ENCODE measurements at places on chromosomes 2 and 18. TPM values are rescaled to one million over a fixed set of nuclear protein-coding genes. Genes with fewer than 3 reads are reported as not detected.

DNA sequence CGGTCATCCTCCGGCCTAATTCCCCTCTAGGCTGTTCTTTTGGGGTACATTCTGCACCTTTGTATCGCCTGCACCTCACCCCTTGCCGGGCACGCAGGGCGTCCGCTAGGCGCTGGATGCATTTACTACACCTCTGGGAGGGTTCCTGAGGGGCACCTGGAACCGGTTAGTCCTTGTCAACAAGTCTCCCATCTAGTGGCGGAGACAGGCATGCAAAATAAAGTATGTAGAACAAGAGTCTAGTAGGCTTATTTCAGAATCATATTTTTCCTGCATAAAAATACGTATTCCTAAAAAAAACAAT lies 705 bp upstream of the TEX261 start:
- H3K27me3 ChIP-seq = no peaks in the 10 kb centered on the region
- H3K4me3 ChIP-seq = peak overlapping the region; percentile 78
- no peak overlapping the region for H3K27ac ChIP-seq
- H3K36me3 ChIP-seq = peaks cover 4% of the 10 kb centered on the region

DNA sequence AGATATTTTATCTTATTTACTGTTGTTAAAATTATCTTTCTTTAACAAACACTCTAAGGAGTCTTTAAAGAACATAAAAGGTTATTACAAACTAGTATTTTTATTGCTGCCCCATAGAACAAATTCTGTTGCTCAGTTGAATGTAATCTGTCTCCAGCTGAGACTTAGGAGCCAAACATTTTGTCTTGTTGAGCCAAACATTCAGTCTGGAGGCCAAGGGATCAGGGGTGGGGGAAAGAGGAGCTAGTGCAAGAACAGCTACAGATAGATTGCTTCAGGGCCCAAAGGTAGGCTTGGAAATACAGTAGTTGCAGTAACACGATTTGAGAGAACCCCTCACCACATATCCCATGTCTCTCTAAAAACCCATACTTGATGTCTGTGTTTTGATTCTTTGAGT lies 51.2 kb downstream of the TPGS2 start:
- no peaks in the 10 kb centered on the region for H3K4me1 ChIP-seq
- peaks cover 52% of the 10 kb centered on the region for H3K36me3 ChIP-seq
- no peak overlapping the region for H3K27ac ChIP-seq
- no peak overlapping the region for H3K4me3 ChIP-seq
- no peak for DNase-seq
- H3K27me3 ChIP-seq = no peaks in the 10 kb centered on the region

GRCh38 chr2:42254186-42254895 lies 85.2 kb downstream of the EML4 start:
- DNase-seq = no peak
- H3K27me3 ChIP-seq = no peaks in the 10 kb centered on the region
- peaks cover 33% of the 10 kb centered on the region for H3K4me1 ChIP-seq
- H3K36me3 ChIP-seq = peaks cover 6% of the 10 kb centered on the region

- no peak overlapping the region for H3K27ac ChIP-seq
- H3K4me3 ChIP-seq = peak overlapping the region; percentile 77
- H3K27me3 ChIP-seq = no peaks in the 10 kb centered on the region
- H3K36me3 ChIP-seq = no peaks in the 10 kb centered on the region
These were observed 614 bp upstream of the FKBP1B start for GRCh38 chr2:24048769-24049484.

DNA sequence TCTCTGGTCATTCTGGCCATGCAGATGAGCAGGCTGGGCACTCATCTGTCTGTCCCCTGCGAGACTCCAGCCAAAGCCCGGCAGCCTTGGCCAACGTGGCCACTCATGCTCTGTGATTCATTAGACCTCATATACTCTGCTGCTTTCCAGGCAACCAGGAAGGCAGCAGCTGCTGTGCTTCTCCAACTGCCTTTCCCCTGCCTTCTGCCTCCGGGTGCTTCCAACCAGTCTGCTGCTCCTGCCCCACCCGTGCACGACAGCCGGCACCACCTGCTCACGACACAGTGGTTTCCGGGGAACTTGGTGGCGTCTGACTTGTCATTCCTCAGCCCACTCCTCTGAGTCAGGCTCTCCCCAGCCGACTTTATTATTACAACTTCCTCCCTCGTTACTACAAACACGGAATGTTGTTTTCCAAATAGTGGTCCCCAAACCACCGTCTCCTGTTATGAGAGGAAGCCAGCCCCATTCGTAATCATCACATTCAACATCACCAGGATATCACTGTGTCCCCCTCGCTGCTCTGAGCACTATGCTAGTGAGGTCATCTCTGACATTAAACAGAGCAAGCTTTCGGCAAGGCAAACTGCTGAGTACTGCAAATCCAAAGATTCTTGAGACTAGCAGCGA lies 392.4 kb downstream of the ALK start:
- H3K27ac ChIP-seq = no peak overlapping the region
- no peak overlapping the region for H3K4me3 ChIP-seq
- no peaks in the 10 kb centered on the region for H3K27me3 ChIP-seq
- DNase-seq = peak; percentile 46

DNA sequence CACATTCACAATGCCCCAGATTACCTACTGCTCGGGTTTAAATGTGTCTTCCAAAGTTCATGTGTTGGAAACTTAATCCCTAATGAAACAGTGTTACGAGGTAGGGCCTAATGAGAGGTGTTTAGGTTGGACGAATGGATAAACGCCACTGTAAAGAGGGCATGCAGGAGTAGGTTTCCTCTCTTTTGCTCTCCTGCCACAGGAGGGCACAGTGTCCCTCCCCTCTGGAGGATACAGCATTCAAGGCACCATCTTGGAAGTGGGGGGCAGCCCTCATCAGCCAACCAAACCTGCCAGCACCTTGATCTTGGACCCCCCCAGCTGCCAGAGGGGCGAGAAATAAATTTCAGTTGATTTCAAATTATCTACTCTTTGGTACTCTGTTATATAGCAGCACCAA lies 103.5 kb downstream of the TSHZ1 start:
- no peaks in the 10 kb centered on the region for H3K4me1 ChIP-seq
- H3K27ac ChIP-seq = no peak overlapping the region
- H3K36me3 ChIP-seq = no peaks in the 10 kb centered on the region
- no peak overlapping the region for H3K4me3 ChIP-seq
- DNase-seq = no peak

GRCh38 chr2:172408143-172408766 lies 19.1 kb upstream of the ITGA6 start:
- DNase-seq = no peak
- no peaks in the 10 kb centered on the region for H3K36me3 ChIP-seq
- no peak overlapping the region for H3K27ac ChIP-seq
- H3K4me1 ChIP-seq = peaks cover 3% of the 10 kb centered on the region
- no peak overlapping the region for H3K4me3 ChIP-seq
- H3K27me3 ChIP-seq = peaks cover 4% of the 10 kb centered on the region

GRCh38 chr2:70322518-70322917 lies 20.7 kb upstream of the FAM136A start:
- H3K4me1 ChIP-seq = no peaks in the 10 kb centered on the region
- H3K27me3 ChIP-seq = no peaks in the 10 kb centered on the region
- no peak for DNase-seq
- H3K27ac ChIP-seq = no peak overlapping the region
- no peak overlapping the region for H3K4me3 ChIP-seq
- H3K36me3 ChIP-seq = no peaks in the 10 kb centered on the region

GRCh38 chr18:8800445-8800844 lies 95.1 kb downstream of the MTCL1 start:
- DNase-seq = peak; percentile 96
- no peak overlapping the region for H3K4me3 ChIP-seq
- H3K27ac ChIP-seq = no peak overlapping the region

DNA sequence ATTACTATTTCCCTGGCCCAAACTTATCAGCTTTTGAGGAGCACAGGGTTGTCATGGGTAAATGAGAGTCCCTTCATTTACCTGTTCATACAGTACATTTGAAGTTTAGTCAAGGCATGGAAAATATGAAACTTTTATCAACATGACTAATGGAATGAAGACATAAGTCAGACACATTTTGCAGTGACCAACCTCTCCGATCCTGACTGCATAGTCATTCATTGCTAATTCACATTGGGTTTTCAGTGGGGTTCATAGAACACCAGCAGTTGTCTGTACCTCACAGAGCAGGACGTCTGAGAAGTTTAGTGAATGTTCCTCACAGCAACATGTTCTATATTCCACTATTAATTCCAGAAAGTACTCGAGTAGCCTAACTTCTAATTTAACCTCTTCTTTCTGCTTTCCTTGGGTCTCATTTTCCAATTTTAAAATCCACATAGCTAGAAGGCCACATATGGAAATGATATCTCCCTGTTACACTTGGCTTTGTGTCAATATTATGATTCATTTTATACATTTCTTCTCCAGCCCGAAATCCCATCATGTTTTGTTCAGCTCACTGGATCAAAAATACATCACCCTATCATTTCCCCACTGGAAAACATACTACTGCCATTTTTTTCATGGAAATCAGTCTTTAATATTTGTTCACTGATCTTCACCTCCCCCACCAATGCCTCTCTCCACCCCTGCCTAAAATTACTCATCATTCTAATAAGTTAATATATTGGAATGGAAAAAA lies 65.9 kb downstream of the CDH20 start:
- H3K27ac ChIP-seq = no peak overlapping the region
- no peaks in the 10 kb centered on the region for H3K36me3 ChIP-seq
- peak; percentile 51 for DNase-seq
- H3K4me1 ChIP-seq = peaks cover 14% of the 10 kb centered on the region
- H3K27me3 ChIP-seq = no peaks in the 10 kb centered on the region
- no peak overlapping the region for H3K4me3 ChIP-seq

DNA sequence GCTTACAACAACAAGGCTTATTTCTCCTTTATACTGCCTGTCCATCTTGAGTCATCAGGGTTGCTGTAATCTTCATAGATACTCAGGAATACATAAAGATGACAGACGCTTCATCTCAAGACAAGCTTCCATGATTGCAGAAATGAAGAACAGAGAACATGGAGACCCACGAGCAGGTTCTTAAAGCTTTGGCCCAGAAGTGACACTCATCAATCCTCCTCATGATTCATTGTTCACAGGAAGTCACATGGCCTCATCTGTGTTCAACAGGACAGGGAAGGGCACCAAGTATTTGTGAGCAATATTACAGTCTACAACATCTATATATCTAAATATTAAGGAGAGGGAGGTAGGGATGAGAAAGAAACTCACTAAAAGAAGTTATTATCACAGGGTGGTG lies 36.5 kb upstream of the PGAP1 start:
- H3K4me3 ChIP-seq = no peak overlapping the region
- no peak overlapping the region for H3K27ac ChIP-seq
- H3K36me3 ChIP-seq = no peaks in the 10 kb centered on the region

DNA sequence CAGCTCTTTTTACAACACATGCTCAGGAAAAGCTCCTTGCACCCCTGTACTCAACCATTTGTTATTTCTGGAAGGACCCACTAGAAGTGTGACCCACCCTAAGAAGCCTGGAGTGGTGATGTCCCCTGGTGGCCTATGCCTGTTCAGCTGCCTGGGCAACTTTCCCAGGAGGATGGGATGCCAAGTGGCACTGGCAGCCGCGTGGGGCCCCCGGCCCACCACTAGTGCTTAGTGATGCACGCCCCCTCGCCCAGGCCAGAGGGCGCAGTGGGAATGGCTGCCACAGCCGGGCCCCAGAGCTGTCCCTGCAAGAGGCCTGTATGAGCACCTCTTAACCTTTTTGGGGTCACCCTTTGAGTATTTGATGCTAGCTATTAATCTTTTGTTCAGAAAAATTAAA lies 18.1 kb downstream of the IMPA2 start:
- no peak for DNase-seq
- no peaks in the 10 kb centered on the region for H3K4me1 ChIP-seq
- H3K36me3 ChIP-seq = no peaks in the 10 kb centered on the region
- no peak overlapping the region for H3K27ac ChIP-seq
- H3K4me3 ChIP-seq = no peak overlapping the region

- H3K27ac ChIP-seq = no peak overlapping the region
- H3K4me1 ChIP-seq = peaks cover 13% of the 10 kb centered on the region
- no peaks in the 10 kb centered on the region for H3K36me3 ChIP-seq
- no peak overlapping the region for H3K4me3 ChIP-seq
These were observed 184.6 kb downstream of the ZFP36L2 start for GRCh38 chr2:43041661-43042360.

- no peaks in the 10 kb centered on the region for H3K36me3 ChIP-seq
- H3K27ac ChIP-seq = no peak overlapping the region
- H3K27me3 ChIP-seq = peaks cover 3% of the 10 kb centered on the region
- no peak for DNase-seq
These were observed 751.2 kb downstream of the SATB2 start for GRCh38 chr2:198706476-198707082.

- H3K4me1 ChIP-seq = peaks cover 6% of the 10 kb centered on the region
- no peaks in the 10 kb centered on the region for H3K36me3 ChIP-seq
- peak; percentile 54 for DNase-seq
- no peak overlapping the region for H3K27ac ChIP-seq
These were observed 102.7 kb upstream of the SMAD2 start for GRCh38 chr18:48032876-48033789.

- no peaks in the 10 kb centered on the region for H3K27me3 ChIP-seq
- no peak overlapping the region for H3K4me3 ChIP-seq
- H3K27ac ChIP-seq = no peak overlapping the region
- no peaks in the 10 kb centered on the region for H3K36me3 ChIP-seq
These were observed 10.9 kb downstream of the INPP4A start for GRCh38 chr2:98455494-98455976.

The WDFY1 gene
- total RNA-seq = 20.7 TPM

The SH2D6 gene
- not detected for total RNA-seq

The SLC4A5 gene
- total RNA-seq = 2.3 TPM

The CAVIN2 gene
- total RNA-seq = 0.74 TPM

The FOXD4L1 gene
- total RNA-seq = 1.2 TPM

The SLC9A4 gene
- not detected for total RNA-seq

The NT5DC4 gene
- total RNA-seq = not detected
